ENCODE measurements at places on chromosomes 3 and 15.

GRCh38 chr15:91782221-91782620 is 71.3 kb upstream of the SLCO3A1 start:
- DNase-seq: no peak

DNA sequence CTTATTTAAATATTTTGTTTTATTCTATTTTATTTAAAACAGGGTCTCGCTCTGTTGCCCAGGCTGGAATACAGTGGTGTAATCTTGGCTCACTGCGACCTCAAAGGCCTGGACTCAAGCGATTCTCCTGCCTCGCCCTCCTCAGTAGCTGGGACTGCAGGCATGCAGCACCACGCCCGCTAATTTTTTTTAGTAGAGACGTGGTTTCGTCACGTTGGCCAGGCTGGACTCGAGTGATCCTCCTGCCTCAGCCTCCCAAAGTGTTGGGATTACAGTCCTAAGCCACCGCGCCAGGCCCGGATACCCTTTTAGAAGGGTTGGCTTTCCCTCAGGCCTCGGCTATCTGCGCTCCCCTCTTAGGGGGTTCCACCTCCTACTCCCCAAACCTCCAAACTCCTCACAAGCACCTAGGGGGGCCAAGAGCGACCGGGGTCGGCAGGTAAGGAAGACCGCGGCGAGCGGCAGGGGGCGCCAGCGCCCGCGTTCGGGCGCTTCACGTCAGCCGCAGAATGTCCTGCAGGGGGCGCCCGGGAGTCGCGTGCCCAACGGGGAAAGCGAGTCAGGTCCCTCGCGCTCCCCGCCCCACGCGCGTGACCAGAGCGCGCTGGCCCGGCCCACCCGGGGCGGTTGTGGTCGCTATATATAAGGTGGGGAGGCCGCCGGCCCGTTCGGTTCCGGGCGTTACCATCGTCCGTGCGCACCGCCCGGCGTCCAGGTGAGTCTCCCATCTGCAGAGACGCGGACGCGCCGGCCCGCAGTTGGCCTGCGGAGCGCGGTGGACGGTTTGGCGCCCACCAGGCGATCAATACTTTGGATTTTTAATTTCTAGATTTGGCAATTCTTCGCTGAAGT is 51.8 kb upstream of the GATM start:
- peak; percentile 91 for DNase-seq

DNA sequence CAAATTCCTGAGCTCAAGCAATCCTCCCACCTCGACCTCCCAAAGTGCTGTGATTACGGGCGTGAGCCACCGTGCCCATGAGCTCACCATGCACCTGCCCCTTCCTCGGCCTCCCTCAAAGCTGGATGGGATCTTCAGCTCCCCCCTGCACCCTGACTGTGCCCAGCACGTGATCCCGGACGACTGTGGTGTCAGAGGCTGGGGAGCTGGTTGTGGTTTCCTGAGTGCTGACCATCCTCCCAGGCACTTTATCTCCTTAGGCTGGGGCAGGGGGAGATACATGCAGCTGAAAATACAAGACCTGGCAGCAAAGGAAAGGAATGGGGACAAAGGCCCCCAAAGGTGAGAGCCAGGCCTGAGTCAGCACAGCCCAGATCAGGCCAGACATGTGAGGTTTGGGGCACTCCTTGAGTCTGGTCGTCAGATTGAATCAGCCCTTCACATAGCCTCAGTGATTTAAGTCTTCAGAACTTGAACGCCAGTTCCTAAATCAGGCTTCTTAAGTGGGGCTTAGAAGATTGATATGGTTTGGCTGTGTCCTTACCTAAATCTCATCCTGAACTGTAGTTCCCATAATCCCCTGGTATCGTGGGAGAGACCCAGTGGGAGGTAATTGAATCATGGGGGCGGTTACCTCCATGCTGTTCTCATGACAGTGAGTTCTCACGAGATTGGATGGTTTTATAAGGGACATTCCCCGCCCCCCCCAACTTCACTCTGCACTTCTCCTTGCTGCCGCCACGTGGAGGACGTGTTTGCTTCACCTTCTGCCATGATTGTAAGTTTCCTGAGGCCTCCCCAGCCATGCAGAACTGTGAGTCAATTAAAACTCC is 35.8 kb downstream of the PRKCD start:
- DNase-seq: peak; percentile 46

GRCh38 chr3:10189557-10190354 is 25.0 kb downstream of the IRAK2 start:
- DNase-seq: peak; percentile 31

DNA sequence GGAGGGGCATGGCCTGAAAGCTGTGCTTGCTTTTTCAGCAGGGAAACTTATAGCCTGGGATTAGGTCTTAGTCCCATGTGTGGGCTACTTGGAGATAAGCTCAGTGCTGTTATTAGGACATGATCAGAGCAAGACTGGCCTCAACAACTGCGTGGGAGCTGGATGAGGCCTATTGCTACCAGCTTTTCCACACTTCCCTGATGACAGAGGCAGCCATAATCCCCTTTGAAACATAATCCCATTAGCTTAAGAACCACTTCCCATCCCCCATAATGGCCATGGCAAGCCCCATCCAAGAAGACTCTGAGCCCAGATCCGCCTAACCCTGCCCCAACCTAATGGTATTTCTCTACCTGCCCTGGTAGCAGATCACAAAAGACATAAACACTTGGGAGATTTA is 26.6 kb upstream of the GK5 start:
- DNase-seq: no peak

DNA sequence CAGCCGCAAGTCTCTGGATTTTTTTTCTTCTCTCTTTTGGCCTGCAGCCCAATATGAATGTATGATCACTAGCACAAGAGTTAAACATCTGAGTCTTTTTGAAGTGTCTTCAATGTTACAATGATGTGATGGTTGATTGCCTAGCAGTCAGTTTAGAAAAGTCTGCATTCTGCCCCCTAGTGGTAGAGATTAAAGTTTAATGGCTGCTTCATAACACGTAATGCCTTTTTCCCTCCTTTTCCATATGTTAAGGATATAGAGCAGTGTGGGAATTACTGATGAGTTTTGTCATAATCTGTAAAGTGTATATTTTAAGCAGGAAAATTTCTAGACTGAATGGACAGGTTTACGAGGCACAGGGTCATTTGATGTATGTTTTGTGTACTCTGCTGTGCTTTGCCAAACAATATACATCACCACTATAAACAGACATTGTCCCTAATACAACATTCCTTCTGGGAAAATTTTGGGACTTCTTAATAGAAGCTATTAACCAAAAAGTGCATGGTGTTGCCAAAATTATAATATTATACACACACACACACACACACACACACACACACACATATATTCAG is 1038.5 kb upstream of the NR2F2 start:
- no peak for DNase-seq

GRCh38 chr3:94336046-94336753 is 273.3 kb downstream of the NSUN3 start:
- no peak for DNase-seq

DNA sequence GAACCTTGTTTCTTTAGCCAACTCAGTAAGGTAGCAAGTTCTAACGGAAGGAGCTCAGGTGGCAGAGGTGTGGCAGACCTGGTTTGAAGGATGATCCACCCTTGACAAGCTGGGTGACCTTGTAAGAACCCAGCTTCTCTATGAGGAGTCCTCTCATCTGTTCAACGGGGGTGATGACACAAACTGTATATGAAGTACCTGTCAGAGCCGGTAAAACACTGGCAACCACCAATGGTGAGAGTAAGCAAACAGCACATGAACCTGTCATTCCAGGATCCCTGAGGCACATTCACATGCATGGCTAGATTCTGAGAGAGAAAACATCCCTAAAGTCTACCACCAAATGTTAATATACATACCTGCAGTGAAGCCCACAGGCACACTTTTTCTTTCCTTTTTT is 2.4 kb downstream of the SCAP start:
- no peak for DNase-seq

DNA sequence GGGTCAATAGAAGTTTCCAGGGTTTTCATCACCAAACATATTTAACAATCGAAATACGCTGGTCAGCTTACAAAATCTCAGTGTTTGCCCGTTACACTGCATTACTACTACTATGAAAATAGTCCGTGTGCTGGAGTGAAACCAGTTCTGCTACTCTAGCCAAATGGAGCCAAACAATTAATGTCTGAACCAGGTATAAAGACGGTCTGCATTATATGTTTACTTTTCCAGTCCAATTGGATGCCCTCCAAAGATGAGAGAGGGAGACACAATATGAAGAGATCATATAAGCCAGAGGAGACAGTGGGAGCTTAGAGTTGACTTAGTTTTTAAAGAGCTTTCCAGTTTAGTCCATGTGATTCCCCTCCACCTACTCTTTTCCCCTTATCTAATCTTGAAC is 6.3 kb upstream of the DUT start:
- DNase-seq: no peak

- DNase-seq: no peak
These were observed 106.5 kb upstream of the EPHA3 start for GRCh38 chr3:89000886-89001285.

- no peak for DNase-seq
These were observed 45.6 kb downstream of the CHST2 start for GRCh38 chr3:143165211-143165610.

- DNase-seq: no peak
These were observed 16.7 kb upstream of the GPR160 start for GRCh38 chr3:170021083-170021482.

DNA sequence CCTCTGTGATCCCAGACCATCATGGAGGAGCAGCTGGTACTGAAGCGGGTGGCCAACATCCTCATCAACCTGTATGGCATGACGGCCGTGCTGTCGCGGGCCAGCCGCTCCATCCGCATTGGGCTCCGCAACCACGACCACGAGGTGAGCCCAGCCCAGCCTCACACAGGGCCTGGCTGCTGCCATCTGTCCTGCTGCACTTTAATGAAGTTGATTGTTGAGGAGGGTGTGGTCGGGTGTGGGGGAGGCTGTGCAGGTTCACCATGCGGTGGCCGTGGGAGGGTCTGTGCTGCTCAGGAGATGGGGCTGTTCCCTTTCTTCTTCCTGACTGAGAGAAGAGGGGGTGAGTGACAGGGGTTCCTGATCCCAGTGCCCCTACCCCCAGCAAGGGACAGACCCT is 30.6 kb downstream of the ACAD9 start:
- no peak for DNase-seq

GRCh38 chr3:171606151-171606751 is 146.0 kb upstream of the TNIK start:
- DNase-seq: no peak

DNA sequence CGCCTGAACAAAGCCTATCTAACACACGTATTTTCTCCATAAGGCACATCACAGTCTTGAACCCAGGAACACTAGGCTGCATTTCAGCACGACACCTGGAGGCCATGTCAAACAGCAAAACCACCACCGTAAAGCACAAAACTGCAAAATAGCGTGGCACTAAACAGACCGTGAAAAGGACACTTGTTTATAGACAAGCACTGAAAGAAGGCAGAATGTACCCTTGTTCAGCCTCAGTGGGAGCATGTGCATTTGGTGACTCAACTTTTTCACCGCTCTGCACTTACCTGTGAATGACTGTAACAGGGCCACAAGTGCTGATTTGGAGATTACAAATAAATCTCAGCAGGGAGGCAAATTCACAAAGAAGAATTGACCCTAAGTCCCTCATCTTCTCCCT is 80.8 kb downstream of the ISG20 start:
- DNase-seq: no peak

- no peak for DNase-seq
These were observed 26.5 kb upstream of the ACTC1 start for GRCh38 chr15:34821831-34822230.

DNA sequence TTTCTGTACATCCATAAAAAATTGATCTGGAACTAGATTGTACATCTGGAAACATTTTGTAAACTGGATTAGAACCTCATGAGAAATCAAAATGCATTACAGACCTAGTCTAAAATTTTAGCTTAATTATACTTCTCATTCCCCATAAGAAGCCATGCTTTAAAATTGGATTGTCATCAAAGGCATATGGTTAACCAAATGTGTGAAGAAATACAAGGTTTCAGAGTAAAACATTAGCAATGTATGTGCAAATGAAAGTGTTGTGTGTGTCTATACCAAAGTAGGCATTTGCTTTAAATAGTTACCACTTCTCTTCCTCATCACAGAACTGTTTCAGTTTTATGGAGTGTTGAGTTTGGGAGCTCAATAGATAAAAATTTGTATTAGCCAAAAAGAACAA is 968.7 kb downstream of the EPHA3 start:
- DNase-seq: no peak

GRCh38 chr15:94145046-94145445 is 86.3 kb upstream of the MCTP2 start:
- no peak for DNase-seq

GRCh38 chr3:139687431-139687830 is 9.7 kb upstream of the NMNAT3 start:
- DNase-seq: no peak

DNA sequence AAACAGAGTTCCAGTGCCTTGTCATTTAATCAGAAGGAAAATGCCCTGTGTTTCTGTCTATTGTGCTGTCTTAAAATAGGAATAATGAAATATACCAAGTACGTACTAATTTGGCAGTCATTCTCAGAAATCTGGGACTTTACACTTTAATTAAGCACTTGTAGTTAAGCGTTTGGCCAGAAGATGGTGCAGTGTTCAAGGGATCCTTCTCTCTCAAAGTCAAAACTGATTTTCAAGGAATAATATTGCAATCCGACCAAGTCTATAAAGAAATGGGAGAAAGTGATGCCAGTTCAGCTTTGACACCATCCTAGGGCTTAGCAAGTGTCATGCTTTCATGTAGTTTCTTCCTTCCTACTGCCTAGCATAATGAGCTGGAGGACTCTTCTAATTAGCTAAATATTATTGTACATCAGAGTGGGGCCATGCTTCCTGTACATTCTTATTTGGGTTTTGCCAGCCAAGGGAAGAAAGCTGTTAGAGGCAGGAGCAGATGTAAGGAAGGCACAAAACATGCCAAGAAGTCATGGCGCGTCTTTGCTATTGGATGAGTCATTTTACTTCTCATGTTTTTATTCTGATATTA is 64.8 kb downstream of the SAMMSON start:
- no peak for DNase-seq

- DNase-seq: no peak
These were observed 68.1 kb downstream of the TMEM266 start for GRCh38 chr15:76127880-76128279.

DNA sequence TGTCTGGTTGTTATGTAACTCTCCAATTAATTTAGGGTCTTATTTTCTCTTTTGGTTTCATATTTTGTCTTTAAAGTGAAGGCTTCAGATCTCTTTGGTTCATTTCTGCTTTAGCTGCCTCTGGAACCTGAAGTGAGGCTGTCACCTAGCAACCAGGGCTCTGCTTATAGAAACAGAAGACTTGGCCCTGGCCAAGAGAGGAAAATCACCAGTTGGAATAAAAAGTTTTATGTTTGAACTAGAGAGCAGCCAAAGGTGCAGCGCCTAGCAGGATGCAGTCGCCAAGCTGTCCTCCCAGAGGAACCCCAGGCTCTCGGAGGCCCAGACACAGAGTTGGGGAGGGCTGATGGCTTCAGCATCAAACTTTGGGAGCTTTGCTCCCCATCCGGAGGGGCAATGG is 41.1 kb downstream of the LYZL4 start:
- no peak for DNase-seq

Data from stimulated activated CD4-positive, alpha-beta T cell treated with anti-CD3 and anti-CD28 coated beads, Interleukin-2, amount 100 ng/mL, for 24 hours (primary cell).